ENCODE measurements at places on chromosomes 6 and 20.

DNA sequence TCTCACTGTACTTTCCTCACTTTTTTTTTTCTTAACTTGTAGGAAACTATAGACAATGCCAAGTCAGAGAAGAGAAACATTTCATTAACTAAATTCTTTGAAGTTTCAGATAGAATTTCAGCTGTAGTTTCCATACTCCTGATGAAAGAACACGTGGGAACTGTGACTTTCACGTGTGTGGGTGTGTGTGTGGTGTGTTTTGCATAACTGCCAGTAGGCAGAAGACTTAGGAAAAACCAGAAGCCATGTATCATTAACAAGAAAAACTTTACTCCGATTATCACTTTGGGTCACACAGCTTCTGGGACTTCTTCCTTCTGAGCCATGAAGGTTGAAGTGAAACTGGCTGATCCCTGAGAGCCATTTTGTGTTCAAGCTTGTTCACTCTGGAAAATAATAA lies 483.3 kb downstream of the TFAP2B start:
- DNase-seq = peak; percentile 3

DNA sequence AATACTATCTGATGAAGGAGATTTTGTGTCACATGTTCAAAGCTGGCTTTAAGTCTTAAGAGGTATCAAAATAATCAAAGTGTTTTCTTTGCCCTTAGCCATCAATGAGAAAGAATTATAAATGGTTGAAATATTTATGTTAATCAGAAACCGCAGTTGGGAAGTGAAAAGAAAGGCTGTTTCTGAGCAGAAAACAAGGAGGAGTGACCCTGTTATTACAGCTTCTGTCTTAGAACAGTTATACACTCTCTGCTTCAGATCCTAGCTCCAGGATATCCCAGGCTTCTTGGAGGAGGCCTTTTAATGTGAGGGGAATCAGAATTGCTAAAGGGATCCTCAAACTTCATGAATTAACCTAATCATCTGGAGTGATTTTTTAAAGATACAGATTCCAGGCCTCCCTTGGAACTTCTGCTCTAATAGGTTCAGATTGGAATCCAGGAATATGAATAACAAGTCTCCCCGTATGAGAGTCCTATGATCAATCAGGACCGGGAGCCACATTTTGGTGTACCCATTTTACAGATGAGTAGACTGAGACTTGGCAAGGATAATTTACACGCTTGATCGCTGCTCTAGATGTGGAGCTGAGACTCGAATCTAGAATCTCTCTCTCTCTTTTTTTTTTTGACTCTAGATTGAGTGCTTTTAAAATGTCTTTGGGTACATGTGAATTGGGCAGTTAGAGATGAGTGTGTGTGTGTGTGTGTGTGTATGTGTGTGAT lies 50.8 kb upstream of the JAG1 start:
- DNase-seq = no peak

DNA sequence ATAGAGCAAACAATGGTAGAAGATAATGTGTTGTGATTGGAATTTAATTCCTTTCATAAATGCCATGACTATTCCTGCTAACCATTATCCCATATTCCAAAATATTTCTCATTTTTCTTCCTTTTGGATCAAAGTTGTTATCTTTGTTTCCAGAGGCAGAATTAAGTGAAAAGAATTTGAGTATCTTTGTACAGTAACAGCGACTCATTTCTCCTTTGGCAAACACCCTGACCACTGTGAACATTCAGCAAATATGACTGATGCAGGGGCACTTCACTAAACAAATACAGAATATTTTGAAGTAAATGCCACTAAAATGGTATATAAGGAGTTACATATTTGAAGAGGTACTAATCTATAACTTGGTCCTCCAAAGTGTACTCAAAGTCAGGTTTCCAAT lies 105.0 kb upstream of the LAMP5 start:
- DNase-seq = no peak

- DNase-seq = no peak
These were observed 457.9 kb downstream of the HDGFL1 start for GRCh38 chr6:23027281-23027680.

GRCh38 chr20:61100489-61100888 lies 151.6 kb upstream of the CDH4 start:
- DNase-seq = no peak

- no peak for DNase-seq
These were observed 225.5 kb downstream of the BMP7 start for GRCh38 chr20:57040924-57041323.

DNA sequence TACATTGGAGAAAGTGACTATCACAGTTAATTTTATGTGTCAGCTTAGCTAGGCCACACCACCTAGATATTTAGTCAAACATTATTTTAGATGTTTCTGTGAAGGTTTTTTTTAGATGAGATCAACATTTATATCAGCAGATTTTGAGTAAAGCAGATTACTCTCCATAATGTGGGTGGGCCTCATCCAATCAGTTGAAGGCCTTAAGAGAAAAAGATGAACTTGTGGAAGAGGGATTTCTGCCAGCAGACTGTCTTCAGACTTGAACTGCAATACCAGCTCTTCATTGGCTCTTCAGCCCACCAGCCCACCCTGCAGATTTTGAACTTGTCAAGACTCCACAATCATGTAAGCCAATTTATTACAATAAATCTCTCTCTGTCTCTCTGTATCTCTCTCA lies 25.1 kb upstream of the FBXO30 start:
- DNase-seq = no peak

- DNase-seq = no peak
These were observed 486.1 kb downstream of the QKI start for GRCh38 chr6:163900570-163900969.

DNA sequence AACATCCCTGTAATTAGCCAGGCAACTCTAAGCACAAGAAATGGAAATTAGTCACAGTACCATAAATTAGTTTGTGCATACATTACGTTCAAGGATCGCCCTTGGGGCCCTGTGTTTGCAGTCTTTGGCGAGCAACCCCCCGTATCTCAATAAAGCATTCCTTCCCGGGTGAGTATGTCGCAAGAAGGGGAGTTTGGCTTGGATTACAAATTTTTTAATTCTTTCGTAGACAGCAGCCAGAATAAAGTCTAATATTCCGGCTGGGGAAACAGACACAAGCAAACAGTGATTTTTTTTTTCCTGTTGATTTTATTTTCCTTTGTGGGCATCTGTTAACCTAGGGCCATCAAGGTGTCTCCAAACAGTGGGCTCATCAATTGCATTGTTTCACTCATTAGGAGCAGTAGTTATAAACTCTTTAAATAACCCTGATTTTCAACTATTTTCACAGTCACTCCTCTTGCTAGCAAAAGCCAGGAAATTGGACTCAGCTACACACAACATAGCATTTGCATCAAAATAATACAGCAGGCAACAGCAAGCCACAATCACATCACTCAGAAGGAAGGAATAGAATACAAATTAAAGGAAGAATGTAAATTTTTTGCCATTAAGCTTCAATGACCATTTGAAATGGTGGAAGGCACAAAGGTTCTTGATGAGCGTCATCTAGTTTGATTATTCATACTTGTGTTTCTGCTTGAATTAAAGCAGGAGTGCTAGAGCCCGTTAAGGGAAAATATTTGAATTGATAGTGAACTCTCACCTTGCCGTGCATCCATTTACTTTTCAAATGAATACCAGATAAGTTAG lies 85.3 kb downstream of the LINC00237 start:
- DNase-seq = no peak

DNA sequence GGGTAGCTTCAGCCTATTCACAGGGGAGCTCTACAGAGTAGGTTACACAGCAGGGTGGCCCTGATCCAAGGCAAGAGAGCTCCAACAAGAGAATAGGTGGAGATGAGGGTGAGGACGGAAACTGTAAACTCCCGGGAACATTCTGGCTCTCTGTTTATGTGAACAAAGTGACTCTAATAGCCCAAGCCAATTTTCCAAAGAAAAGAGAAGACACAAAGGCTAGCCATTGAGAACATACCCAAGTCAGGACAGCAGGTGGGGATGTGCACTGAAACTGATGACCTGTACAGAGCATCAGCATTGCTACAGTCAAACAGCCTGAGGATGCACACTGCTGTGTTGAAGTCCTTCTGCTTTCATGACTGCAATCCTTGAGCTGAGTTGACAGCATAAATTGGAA lies 136.0 kb upstream of the TOP1 start:
- DNase-seq = no peak

DNA sequence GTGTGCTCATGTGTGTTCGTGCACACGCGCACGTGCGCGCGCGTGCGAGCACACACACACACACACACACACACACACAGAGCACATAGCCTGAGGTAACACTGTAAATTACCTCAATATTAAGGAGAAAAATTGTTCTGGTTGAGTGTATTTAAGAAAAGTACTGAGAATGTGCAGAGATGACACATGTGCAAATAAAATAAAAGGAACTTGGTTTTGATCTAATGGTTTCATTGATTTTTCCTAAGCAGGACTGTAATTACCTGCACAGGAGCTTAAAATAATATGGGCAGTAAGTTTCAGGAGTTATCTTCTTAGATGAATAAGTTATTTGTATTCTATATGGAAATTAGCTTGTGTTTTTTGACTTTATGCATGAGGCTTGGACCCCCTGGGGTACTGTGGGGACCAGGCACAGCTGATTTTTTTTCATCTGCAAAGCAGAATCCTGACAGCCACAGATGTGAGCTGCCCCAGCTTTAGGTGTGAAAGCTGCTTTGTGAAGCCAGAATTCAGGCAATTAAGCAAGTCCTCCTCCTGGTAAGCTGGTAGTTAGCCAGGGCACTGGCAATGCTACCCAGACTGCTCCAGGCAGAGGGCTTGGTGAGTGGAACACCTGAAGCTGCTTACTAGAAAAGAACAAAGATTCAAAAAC lies 1040.6 kb upstream of the CITED2 start:
- DNase-seq = no peak

GRCh38 chr6:132135409-132135808 lies 184.2 kb upstream of the CCN2 start:
- DNase-seq = no peak

DNA sequence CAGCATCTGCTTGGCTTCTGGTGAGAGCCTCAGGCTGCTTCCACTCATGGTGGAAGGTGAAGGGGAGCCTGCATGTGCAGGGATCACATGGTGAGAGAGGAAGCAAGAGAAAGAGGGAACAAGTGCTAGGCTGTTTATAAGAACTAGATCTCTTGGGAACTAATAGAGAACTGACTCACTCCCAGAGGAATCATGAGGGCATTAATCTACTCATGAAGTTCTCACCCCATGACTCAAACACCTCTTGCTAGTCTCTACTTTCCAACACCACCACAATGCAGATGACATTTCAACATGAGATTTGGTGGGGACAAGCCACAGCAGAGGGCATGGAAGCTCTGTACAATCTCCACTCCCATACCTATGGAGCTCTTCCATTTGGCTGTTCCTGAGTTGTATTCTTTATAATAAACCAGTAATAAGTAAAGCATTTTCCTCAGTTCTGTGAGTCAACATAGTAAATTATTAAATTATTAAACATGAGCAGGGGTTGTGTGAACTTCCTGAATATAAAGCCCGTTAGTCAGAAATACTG lies 524.1 kb upstream of the NRSN1 start:
- DNase-seq = no peak

- DNase-seq = no peak
These were observed 35.0 kb upstream of the ZBP1 start for GRCh38 chr20:57654998-57655808.

GRCh38 chr6:108559884-108560462 lies 744 bp upstream of the FOXO3 start:
- no peak for DNase-seq

DNA sequence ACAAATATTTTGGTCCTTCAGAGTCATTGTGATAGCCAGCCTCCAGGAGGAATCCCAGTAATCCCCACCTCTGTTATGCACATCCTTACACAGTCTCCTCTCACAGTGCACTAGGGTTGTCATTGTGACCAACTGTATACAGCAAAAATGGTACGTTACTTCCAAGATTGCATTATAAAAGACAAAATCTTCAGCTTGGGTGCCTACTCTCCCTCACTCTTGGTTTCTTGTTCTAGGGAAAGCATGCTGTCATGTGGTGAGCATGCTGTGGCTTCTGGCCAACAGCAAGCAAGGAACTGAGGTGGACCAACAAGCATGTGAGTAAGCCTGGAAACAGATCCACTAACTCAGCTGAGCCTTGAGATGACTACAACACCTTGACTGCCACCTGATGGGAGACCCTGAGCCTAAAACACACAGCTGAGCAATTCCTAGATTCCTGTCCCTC lies 130.1 kb upstream of the DST start:
- no peak for DNase-seq

- DNase-seq = peak; percentile 19
These were observed 123.0 kb downstream of the SLC16A10 start for GRCh38 chr6:111210194-111210728.

GRCh38 chr6:139114746-139115145 lies 20.1 kb upstream of the HECA start:
- no peak for DNase-seq

DNA sequence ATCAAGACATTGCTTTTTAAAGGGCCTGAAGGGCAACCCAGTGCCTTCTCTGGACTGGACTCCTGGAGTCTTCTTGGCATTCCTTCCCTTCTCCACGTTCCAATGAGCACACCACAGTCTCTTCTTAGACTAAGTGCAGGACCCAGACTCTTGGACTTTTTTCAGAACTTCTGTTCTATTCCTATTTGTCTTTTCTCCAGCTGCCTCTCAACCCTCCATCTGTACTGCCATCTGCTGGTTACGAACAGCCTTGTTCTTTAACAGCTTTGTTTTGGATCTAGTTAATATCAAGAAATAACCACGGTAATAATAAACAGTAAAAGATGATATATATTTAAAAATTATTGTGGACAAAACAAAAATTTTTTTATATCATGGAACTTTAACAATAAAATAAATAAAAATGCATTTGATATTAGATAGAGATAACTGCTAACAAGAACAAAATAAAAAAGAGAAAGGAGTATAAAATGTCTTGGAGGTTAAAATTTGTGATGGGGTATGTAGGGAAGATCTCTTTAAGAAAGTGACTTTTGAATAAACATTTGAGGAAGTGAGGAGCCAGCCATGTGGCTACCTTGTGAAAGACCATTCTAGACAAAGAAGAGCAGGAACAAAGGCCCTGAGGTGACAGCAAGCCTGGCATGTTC lies 105.1 kb upstream of the HCRTR2 start:
- DNase-seq = peak; percentile 9

- DNase-seq = no peak
These were observed 91.5 kb upstream of the ZNF217 start for GRCh38 chr20:53685070-53685595.

DNA sequence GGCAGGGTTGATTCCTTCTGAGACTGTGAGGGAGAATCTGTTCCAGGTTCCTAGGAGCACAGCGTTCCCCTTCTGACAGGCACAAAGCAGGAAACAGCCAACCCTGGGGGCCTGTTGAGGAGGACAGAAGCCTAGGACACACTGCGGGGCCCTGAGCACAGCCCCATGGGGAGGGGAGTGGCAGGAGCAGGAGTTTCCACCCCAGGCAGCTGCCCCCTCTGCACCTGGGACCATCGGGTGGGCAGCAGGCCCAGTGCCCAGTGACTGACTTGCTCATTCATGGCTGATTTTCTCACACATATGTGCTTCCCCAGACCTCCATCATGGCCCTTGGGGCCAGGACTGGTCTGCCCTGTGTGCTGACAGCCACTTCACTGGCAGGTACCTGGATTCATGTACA lies 6.2 kb upstream of the SLC22A1 start:
- DNase-seq = no peak
